ENCODE measurements at places on chromosomes 16 and 17. TPM values are rescaled to one million over a fixed set of nuclear protein-coding genes. Genes with fewer than 3 reads are reported as not detected.

GRCh38 chr17:53896047-53896446 lies 73.3 kb downstream of the KIF2B start:
- no peak for DNase-seq

- no peak for DNase-seq
These were observed 616.9 kb upstream of the SOX9 start for GRCh38 chr17:71503710-71504465.

- no peak for DNase-seq
These were observed 23.3 kb downstream of the LIMD2 start for GRCh38 chr17:63676584-63676983.

DNA sequence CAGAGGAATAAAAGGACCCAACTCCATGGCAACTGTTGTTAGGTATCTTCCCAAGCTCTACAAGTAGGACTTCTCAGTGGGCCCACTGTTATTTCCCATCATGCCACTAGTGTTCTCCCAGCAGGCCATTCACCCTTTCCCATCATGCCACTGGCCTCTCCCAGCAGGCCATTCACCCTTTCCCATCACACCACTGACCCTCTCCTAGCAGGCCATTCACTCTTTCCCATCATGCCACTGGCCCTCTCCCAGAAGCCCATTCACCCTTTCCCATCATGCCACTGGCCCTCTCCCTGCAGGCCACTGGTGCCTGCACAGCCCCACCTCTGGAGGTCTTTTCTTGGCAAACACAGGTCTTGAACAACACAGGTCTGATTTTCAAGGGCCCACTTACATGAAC lies 36.3 kb downstream of the IFT140 start:
- no peak for DNase-seq

MPP2 gene
- 2.2 TPM for polyA plus RNA-seq

Data from hindlimb muscle (tissue), 1 donor.